ENCODE measurements at places on chromosomes 6 and 20. TPM values are rescaled to one million over a fixed set of nuclear protein-coding genes. Genes with fewer than 3 reads are reported as not detected.

The MATN4 gene
- 0.23 TPM for total RNA-seq

The GID8 gene
- 37.5 TPM for total RNA-seq

The GNRH2 gene
- not detected for total RNA-seq

The CEBPB gene
- 42.6 TPM for total RNA-seq

The FERMT1 gene
- 1.3 TPM for total RNA-seq

The C6orf163 gene
- total RNA-seq, result 0.83 TPM

The TULP1 gene
- not detected for total RNA-seq

The HCRTR2 gene
- not detected for total RNA-seq

The NRSN1 gene
- total RNA-seq, result not detected

The RNASET2 gene
- total RNA-seq, result 22.1 TPM

The SPDEF gene
- total RNA-seq, result not detected

The COL11A2 gene
- total RNA-seq, result 0.08 TPM

The HLA-DRB1 gene
- not detected for total RNA-seq

The MCCD1 gene
- total RNA-seq, result not detected

The FNDC1 gene
- total RNA-seq, result 0.23 TPM

The ROMO1 gene
- total RNA-seq, result 437 TPM

The CALHM6 gene
- total RNA-seq, result 0.23 TPM

The SLC32A1 gene
- not detected for total RNA-seq

The FOXA2 gene
- total RNA-seq, result not detected

The MUC21 gene
- total RNA-seq, result not detected

The TGM3 gene
- total RNA-seq, result not detected

The IL17F gene
- total RNA-seq, result not detected

The SOBP gene
- total RNA-seq, result 2.2 TPM

The HDGFL1 gene
- total RNA-seq, result not detected

The RSPO4 gene
- total RNA-seq, result not detected

The GCNT2 gene
- not detected for total RNA-seq

The BMP5 gene
- total RNA-seq, result not detected

The STX11 gene
- 1.7 TPM for total RNA-seq

The DEFB124 gene
- not detected for total RNA-seq

The OLIG3 gene
- not detected for total RNA-seq

The OR2H2 gene
- not detected for total RNA-seq

The PYGB gene
- total RNA-seq, result 94.5 TPM

The KLHDC3 gene
- 99.2 TPM for total RNA-seq

The EYA4 gene
- total RNA-seq, result under 0.01 TPM

The CNPY3 gene
- total RNA-seq, result 29.8 TPM

The HLA-DQB1 gene
- not detected for total RNA-seq

The KCNK5 gene
- not detected for total RNA-seq

The HSP90AB1 gene
- total RNA-seq, result 367 TPM

The SLC22A7 gene
- not detected for total RNA-seq

The MOXD1 gene
- total RNA-seq, result 81.2 TPM

The CST5 gene
- total RNA-seq, result not detected

The LPA gene
- not detected for total RNA-seq

The STXBP5 gene
- total RNA-seq, result 24.8 TPM

The PAX1 gene
- not detected for total RNA-seq

The SLCO4A1 gene
- total RNA-seq, result not detected

The SNX9 gene
- total RNA-seq, result 41.1 TPM

The SLC17A3 gene
- not detected for total RNA-seq

The ADGB gene
- not detected for total RNA-seq

Data from smooth muscle cell of the coronary artery (primary cell).